ENCODE measurements at places on chromosomes 1 and 21.

DNA sequence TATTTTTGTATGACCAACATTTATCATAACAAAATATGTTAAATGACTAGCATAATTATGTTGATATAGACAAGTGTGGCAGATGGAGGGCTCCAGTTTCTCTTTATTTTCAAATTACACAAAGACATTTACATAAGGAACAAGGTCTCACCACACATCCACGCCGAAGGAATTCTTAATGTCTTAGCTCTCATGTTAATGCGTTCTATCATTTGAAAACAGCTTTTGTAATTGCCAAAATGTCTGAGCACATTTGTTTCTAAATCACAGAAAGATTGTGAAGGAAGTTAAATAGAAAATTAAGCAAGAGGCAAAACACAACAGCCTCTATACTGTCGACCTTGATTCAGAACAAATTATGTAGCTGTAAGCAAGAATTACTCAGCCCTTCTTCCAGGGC, 223.0 kb upstream of the NR5A2 start:
- no peak for DNase-seq

DNA sequence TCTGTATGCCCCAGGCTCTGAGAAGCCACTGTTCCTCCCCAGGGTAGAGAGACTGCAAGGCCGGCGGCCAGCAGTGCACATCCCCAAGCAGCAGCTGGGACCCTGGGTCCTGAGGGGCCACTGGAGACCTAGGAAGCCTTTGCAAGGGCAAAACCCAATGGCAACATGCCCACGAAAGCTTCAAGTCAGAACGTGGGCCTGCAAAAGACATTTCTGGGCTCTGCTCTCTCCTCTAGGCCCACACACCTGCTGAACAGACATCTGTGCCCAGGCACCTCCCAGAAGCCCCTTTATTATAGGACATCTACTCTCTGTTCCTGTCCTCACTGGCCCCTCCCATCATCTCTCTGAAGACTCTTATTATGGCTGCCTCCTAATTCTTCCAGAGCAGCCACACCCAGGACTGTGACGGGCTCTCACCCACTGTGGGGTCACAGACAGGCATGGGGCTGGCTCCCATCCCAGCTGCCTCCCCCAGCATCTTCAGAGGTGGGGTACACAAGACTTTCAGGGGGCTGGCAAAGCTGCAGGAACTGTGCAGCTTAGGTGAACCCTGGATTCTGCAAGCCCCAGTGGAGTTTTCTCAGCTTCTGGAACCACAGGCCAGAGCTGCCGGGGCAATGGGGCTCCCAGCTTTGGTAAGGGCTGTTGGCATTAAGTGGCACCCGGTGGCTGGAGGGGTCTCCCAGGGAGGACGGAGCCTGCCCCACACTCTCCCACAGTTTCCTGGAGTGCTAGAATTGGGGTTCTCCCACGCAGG, 12.6 kb downstream of the TRIM11 start:
- no peak for DNase-seq

DNA sequence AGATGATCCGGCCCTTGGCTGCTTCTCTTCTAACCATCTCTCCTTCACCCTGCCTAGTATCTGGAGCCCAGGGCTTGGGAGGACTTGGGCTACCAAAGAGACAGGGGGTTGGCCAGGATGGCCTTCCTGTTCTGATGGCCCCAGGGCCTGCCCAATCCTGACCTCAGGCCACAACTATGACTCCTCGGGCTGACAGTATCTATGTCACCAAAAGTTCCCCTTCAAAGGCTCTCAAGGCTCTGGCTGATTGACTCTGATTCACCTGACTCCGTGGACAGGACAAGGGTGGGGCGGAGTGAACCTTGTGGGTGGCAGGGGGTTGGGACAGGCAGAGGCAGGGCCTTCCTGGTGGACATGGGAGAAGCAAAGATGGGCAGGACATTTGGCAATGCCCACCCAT, 12.7 kb downstream of the MEF2D start:
- DNase-seq = peak; percentile 12

DNA sequence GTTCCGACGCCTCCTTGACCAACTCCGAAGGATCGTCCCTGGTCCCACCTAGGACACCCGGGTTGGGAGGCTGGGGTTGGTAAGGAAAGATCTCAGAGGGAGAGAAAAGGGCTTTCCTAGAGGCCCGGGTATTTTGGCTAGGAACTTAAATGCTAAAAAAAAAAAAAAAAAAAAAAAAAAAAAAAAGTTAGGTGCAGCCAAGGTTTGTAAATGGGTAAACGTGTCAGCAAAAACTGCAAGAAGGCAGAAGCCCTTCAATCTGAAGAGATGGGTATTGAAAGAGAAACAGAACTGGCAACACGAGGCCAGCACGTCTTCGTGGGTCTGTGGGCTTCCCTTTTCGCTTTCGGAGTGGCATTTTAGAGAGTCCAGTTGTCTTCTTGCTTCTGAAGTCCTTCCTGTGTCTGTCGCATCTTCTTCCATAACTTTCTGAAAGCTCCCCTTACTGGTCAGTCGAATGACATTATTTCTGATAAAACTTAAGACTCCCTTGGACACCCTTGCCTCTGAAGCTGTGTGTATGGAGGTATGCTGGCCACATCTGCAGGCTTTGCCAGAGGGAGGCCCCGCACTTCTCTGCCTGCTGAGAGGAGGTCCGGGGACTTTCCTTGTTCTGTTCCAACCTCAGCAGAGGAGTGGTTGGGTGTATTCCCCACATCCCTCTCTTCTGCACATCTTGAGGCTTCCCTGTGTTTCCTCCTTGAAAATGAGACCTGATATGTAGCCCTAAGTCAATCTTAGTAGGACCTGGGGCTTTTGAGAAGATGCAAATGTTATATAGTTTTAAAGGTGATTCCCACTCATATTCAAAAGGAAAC, 745 bp downstream of the RCSD1 start:
- DNase-seq = no peak

DNA sequence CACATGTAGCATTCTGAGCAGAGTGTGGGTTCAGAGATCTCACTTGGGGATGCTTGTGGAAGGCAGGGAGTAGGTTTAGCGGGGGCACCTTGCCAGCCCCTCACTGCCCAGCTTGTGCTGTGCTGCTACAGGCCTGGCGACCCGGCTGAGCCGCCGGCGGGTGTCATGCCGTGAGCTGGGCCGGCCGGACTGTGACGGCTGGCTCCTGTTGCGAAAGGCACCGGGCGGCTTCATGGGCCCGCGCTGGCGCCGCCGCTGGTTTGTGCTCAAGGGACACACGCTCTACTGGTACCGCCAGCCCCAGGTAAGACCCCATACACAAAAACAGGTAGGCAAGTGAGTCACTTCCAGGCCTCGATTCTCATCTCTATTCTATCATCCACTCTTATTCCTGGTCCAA, 5.5 kb upstream of the CATSPER4 start:
- DNase-seq = no peak

GRCh38 chr1:226664413-226665101, 74.5 kb downstream of the ITPKB start:
- DNase-seq = no peak

- DNase-seq = no peak
These were observed 58.4 kb downstream of the LAMC2 start for GRCh38 chr1:183244466-183244865.

DNA sequence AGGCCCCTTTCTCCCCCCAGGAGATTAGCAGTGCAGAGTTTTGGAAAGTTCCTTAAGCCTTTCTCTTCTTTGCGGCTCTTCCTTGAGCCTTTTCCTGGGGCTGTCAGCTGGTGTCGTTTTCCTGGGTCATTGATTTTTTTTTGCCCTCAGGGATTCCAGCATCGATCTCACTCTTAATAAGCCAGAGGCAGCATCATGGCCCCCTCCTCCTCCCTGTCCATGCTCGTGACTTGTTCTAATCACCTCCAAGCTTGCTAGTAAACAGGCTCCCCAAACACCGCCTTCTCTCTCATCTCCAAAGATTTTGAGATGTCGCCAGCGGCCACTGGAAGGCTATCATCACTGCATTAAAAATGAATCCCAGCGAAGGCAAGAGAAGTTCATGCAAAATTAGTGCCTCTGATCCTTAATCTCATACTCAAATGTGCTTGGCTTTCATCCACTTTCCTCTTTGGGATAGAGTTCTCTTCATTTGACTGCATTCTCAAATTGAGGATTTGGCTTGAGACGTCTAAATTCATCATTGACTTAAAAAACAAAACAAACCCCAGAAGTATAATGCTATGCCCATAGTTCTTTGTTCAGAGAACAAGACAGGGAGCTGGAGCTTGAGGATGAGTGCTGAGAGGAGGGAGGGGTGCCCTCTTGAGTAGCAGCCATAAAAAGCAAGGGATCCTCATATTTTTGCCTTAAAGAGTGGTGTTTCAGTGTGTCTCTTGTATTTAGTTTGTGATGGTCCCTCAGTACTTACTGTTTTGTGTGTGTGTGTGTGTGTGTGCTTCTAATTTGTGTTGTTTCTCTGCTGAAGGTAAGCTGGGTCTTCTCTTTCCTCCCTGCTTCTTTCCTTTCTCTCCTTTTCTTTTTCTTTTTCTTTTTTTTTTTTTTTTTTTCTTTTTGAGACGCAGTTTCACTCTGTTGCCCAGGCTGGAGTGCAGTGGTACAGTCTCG, 3.2 kb downstream of the EVA1C start:
- no peak for DNase-seq

GRCh38 chr1:167957710-167958109, 20.8 kb upstream of the MPC2 start:
- no peak for DNase-seq

GRCh38 chr1:54987919-54988705, 7.7 kb downstream of the TMEM61 start:
- no peak for DNase-seq

DNA sequence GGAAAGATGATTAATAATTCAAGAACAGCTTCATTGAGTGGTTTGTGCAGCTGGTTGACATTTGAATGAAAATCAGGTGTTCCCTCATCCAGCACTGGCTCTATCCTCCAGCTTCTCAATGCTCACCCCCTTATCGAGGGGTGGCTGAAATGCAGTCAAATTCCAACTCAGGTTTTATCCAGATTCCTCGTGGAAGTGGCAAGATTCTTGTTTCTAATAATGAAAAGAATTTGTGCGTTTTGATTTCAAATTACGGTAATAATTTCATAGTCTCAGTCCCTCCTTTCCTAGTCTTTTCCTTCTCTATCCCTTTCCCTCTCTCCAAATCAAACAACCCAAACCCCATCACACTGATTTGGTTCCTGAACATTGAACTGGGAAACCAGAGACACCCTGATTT, 3.1 kb downstream of the CNIH3 start:
- no peak for DNase-seq

DNA sequence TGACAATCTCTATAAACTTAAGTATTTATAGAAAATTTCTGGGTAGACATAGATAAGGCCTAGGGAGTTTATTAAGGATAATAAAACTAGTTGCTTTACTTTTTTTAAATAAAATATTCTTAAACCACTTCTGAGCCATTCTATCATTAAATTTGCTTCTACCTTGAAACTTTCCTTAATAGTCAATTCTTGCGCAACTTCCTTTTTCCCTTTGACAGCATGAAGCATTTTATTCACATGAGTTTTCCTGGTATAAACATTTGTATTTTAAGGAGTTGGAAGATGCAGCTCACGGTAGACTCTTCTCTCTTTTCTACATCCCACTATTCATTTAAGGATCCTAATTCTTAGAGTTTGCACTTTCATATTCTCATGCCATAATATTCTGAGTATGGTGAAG, 75.8 kb upstream of the DPH5 start:
- no peak for DNase-seq

- DNase-seq = no peak
These were observed 93.5 kb upstream of the GNG4 start for GRCh38 chr1:235742914-235743599.

DNA sequence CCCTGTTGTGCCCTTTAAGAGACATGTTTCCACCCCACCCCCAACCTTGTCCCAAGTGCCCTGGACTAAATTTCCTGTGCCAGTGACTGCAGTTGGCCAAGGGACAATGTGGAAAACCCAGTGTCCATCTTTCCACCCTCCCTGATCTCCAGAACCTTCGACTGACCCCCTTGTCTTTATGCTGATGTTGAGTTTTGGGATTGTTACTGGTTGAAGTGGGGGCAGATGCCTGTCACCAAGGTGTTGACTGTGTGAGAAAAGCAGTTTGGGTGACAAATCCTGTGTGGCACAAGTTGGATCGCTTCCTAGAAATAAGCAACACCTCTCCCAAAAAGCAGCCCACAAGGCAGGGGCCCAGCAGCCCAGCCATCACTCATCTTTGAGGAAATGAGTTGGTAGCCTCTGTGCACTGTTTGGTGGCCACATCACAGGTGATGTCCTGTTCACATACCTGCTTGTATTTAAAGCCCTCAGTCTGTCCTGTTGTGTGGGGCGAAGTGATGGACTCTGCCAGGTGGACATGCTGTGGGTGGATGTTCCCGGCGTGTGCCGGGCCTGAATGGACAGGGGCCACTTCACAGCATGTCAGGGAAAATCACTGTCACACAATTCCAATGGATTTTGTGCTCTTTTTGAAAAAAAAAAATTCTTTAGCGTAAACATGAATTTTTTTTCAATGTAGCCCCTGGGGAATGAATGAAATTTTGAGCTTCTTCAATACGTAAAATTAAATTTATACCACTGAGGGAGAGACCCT, 6.6 kb upstream of the MIIP start:
- no peak for DNase-seq

GRCh38 chr1:40232444-40232843, 15.3 kb upstream of the TMCO2 start:
- DNase-seq = peak; percentile 66

DNA sequence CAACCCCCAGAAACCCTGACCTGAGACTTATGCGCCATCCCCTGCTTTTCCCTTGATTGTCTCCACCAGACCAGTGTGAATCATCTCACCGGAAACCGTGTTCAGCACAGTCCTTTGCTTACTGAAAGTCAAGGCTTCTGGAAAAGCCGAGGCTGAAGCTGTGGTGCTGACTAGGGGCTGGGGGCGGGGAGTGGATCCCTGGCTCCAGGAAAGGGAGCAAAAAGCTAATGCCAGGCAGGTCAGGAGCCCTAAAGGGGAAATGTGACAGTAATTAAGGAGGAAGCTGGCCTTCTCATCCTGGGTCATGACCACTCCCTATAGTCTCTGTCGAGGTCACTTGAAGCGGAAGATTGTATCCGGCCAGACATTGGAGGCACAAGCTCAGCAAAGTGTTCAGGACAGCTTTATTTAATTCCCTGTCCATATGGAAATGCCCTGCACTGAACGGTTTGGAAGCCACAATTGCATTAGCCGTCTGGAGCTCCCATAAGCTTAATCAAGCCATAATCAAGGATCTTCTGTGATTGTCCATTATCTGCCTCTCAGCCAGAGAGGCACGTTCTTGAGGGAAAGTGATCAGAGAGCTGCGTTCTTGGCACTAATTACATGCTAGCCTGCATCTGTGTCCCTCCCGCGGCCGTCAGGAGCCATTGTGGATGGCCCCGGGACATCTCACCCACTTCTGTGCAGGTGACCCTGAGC, 403.6 kb downstream of the RRAGC start:
- DNase-seq = no peak

All from stimulated activated CD4-positive, alpha-beta T cell treated with anti-CD3 and anti-CD28 coated beads, Interleukin-15, amount 100 ng/mL, for 48 hours (primary cell).